ENCODE measurements at places on chromosomes 6 and 20.

DNA sequence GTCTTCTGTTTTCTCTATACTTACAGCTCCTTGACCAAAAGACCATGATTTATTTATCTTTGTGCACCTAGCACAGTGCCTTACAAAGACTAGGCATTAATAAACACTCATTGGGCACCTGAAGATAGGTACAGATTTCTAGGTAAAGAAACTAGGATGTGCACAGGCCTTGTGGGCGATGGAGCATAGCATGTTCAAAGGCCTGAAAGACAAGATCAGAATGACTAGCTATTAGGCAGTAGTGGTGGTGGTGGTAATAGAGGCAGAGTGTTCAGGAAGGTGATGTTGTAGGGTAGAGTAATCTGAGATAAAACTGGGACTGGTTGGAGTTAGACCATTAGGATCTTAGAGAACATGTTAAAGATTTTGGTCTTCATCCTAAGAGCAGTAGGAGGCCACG, 3.9 kb downstream of the TXLNB start:
- no peak for DNase-seq

DNA sequence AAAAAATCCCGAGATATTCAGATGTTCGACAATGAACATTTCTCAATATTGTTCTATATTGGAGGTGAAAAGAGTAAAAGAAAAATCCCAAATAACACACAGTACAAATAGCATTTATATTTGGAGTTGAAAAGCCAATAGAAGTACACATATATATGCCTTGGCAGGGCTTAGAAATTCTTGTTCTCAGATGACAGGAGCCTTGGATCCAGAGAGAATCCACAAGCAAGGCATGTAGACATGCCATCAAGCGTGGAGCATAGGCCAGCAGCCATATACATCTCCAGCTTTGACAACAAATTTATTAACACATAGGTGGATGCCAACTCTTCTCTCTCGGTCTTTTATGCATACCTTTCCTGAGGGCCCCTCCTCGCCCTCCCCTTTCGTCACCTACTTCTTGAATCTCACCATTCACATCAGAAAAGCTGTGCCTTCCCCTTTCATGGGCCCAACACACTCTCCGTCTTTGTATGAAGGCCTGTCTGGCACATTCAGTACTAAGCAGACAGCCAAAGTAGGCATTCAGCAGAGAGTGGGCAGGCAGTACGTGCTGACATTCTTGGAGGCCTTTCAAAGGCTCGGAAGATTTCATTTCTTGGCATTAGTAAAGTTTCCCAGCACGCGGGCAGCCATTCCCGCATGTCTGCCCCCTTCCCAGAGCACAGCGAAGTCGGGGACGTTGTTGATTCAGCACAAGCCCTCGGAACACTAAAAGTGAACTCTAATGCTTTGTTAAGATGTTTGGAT, 18.2 kb downstream of the NEDD9 start:
- DNase-seq, result no peak

- DNase-seq, result no peak
Measured at GRCh38 chr6:159788276-159788675, 1.1 kb downstream of the TCP1 start.

GRCh38 chr6:151822252-151823111, 15.0 kb downstream of the ESR1 start:
- DNase-seq, result no peak

DNA sequence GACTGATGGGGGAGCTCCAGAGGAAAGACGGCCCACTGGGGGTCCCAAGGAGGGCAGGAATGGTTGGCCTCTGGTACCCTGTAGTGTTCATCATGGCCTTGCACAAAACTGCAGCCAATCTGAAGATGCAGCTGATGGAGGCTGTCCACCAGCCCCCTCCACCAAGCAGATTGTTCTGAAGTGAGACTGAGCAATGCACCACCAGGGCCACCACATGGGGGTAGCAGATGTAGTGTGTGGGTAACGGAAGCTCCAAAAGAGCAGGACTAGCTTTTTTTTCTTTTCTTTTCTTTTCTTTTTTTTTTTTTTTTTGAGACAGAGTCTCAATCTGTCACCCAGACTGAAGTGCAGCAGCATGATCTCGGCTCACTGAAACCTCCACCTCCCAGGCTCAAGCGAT, 181.0 kb upstream of the MYLIP start:
- DNase-seq, result no peak

DNA sequence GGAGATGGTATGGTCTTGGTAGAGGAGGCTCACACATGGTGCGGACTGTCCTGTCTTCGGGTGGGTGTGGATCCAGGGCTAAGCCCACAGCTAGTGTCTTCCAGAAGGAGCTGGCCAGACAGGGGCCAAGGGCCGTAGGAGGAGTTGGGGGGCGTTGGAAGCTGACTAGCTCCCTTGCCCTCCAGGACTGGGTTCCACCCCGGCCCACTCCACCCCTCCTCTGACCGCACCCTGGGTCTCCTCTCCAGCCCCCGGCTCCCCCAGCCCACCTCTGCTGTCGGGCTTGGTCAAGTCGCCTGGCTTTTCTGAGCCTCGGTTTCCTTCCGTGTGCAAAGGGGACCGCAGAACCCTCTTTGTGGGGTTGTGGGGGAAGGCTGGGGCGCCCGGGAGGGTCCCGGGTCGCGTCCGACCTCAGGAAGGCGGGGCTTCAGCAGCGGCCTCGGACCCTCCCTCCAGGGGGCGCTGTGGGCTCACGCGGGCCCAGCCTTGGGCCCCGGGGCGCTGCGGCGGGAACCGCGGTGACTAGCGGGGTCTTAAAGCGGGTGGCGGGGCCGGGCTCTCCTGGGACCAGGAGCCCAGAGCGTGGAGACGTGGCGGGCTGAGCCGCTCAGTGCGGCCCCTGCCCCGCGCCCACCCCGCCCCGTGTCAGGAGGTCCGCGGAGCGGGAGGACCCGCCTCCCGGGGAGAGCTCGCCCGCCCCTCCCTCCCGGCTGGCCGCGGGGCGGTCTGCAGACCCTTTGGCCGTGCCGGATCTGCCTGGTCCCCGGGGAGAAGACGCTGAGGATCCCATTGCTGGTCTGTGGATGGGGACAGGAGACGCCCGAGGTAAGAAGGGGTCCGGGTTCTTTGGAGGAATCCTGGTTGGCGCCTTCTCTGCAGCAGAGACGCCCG, 5.4 kb downstream of the NPBWR2 start:
- DNase-seq, result no peak

DNA sequence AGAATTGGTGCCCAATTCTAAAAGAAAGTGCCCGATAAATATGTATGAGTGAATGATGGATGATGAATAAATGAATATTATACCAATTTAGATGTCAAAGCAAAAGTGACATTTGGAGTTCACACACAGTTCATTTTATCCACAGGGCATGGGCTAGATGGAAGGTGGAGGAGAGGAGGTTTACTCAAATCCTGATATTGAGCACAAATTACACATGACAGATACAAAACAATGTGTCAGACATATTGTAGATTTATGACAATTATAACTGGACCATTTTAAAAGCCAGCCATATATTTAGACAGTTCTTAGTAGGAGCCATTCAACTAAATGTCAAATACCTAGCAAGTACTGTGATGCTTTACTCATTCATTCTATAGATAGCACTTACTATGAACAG, 23.4 kb upstream of the PHACTR1 start:
- no peak for DNase-seq

- no peak for DNase-seq
Measured at GRCh38 chr6:52612336-52613054, 35.6 kb upstream of the TRAM2 start.

DNA sequence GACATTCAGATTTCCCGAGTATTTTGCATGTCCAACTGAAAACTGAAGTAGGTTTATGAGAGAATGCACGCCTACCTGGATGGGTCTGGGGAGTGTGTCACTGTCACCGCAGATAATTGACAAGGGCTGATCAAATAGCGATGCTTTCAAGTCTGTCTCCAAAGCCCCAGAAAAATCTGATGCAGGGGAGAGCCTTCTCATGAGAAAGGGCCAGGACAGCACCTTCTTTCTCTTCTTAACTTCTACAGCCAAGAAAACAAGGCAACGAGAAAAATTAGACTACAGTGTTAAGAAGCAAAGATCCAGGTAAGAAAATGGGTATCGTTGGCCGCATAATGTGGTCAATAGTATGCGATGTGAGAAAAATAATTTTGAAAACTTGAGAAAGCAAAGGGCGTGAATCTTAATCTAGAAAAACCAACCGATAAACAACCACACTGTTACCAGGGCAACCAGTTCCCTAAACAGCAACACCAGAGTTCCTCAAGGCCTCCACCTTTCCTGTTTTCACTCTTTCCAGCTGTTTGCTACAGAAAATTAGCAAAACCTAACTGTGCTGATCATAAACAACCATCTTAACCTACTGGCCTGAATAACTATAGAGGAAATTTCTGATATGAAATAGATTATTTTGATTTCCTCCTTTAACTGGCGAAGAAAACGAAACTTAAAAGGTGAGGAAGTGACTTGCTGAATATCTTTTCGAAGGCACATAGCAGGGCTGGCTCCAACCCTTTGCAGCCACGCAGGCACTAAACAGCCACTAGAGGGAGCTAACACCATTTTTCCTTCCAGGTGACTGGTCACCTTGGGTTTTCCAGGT, 2.6 kb downstream of the TAGAP start:
- peak; percentile 13 for DNase-seq

DNA sequence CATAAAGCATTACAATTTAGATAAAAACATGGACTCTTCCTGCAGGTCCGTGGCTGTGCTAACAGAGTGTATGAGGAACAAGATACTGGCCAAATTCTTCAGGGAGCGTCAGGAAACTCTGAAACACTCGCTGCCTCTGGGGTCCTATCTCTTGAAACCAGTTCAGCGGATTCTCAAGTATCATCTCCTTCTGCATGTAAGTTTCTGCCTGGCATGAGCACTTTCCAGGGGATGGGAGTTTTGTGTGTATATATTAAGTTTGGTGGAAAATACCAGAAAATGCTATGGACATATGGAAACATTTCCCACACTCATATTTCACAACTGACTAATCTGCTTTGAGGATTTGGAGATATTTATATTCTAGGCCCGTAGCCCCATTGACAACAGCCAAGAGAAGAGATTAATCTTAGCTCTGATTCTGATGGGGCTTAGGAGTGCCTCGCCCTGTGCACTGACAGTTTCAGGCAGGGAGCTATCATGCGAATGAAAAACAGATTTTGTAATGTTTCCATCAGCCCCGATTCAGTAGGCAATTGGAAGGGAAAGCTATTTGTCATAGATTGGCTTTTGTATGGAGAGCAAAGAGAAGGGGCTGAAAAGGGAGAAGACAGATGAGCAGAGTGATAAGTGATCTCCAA, 64.7 kb upstream of the MTHFD1L start:
- no peak for DNase-seq

- no peak for DNase-seq
Measured at GRCh38 chr20:40160097-40160550, 528.9 kb downstream of the MAFB start.

DNA sequence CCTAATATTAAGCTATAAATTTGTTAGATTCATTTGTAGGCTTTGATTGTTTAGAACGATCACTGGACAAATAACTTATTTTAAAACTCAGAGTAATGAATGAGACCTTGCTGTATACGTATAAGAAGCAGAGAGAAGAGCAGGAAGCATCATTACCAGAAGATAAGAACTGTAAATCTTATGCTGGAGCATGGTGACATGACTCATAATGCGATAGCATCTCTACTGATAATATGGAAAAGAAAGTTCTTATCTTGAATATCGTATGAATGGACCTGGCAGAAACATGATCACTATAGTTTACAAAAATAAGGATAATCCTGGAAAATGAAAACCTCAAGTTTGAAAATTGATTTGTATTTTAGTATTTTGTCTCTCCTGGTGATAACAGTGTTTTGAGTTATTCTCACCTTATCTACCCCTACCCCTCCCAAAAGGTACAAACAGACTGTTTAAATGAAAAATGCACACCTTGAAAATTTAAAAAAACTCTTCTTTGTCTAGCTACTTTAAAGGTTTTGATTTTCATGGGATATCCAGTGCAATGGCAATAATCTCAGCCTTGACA, 2.0 kb upstream of the ZSCAN26 start:
- no peak for DNase-seq

DNA sequence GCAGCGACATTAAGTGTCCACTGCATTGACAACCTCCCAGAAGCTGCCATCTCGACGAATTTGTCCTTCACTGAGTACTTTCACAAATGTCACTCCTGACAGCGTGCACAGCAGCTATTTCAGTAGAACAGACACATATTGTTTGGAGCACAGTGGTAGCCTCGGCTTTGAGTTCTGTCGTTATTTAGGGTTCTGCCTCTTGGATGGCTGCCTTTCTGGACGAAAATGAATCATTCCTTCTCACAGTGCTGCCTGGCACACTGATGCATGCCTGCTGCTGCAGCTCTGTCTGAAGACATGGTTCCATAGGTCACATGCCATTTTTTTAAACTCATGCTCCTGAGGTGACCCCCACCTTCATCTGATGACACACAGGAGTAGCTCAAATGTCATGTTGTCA, 477.0 kb downstream of the C6orf118 start:
- DNase-seq, result no peak

DNA sequence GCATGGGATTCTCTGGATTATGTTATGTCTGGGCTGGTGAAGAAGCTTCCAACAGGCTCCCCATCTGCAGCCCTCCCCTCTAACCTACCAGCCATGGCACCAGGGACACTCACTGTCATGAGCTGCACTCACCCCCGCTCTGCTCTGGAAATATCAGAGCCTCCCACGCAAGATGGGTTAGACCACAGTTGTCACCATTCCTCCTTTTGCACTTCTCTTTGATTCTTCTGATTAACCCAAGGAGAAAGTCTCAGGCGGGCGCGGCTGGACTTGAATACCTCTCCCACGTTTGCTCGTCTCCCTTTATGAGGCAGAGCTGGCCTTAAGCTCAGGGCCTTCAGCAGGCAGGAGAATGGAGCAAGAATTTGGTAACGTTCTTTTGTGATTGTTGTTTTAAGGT, 128.1 kb downstream of the CEBPB start:
- DNase-seq, result no peak

DNA sequence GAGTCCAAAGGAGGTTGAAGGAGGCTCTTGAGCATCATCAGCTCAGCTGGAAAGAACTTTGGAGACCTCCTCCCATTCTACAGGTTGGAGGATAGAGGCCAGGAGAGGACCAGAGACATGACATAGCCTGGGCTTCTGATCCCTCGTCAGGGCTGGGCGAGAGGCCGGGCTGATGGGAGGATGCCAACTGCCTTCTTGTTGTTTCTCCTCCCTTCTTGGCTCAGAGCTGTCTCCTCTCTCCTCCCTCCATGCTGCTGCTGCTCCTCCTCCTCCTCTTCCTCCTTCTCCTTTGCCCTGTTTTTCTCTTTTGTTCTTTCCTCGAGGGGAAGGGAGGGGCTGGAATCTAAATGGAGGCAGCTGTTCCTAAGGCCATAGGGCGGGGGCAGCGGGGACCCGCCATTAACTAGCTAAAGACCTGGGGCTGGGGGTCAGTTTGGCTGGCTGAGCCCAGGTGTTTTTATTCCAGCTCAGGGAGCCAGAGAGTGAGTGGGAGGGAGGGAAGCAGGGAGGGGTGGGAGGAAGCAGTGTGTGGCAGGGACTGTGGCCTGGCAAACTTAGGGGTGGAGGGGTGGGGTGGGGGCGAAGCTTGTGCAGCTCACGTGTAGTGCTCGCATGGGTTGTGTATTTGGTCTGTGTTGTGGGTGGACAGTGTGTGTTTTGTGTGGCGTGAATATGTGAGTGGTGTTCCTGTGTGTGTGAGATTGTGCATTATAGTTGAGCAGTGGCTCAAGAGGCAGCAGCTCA, 84.8 kb downstream of the CD40 start:
- no peak for DNase-seq

- DNase-seq, result no peak
Measured at GRCh38 chr20:24497851-24498250, 28.4 kb downstream of the SYNDIG1 start.

- DNase-seq, result no peak
Measured at GRCh38 chr20:3479025-3479424, 8.2 kb downstream of the ATRN start.

- no peak for DNase-seq
Measured at GRCh38 chr6:155495011-155495768, 39.6 kb upstream of the NOX3 start.

Data from NCI-H1417 treated with DMSO at 0.1 percent for 48 hours (cell line).